ENCODE measurements at places on chromosomes 2 and 18.

GRCh38 chr18:33580546-33580945 lies 2.5 kb downstream of the ASXL3 start:
- DNase-seq: no peak

DNA sequence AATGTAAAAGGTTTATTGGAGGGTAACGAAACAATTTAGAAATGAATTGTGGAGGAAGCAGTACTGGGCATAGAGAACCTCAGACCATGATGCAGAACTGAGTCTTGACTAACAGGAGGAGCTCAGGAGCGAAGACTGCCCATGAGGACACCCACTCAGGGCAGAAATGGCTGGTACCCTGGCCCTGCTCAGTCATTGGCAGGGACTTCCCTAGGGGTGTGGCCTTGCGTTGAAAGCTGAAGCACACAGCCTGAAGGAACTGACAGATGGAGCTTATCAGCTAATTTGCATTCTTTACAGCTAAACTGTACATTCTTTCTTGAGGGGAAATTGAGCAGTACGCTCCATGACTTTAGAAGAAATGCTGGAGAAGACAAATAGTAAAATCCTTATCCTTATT lies 57.1 kb downstream of the PDK1 start:
- no peak for DNase-seq

GRCh38 chr18:22167091-22167470 lies 2.3 kb upstream of the GATA6 start:
- no peak for DNase-seq

- DNase-seq: no peak
These were observed 54.7 kb upstream of the MBOAT2 start for GRCh38 chr2:9057939-9058761.

DNA sequence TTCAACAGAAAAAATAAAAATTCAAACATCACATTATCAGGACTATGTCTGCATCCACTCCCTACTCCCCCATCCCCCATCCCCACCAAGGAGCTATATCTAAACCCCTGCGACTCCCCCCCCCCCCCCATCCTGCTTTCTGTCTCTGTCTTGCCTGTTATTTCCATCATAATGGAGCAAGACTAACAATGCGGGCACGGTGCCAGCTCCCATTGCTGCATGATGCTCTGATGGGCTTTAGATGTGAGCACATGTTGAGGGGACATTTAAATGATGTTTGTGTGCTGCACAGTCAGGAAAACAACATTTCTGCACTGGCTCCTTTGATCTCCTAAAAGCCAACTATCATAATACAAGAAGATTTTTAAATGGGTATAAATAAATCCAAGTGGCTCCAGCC lies 644.2 kb upstream of the SETBP1 start:
- no peak for DNase-seq

DNA sequence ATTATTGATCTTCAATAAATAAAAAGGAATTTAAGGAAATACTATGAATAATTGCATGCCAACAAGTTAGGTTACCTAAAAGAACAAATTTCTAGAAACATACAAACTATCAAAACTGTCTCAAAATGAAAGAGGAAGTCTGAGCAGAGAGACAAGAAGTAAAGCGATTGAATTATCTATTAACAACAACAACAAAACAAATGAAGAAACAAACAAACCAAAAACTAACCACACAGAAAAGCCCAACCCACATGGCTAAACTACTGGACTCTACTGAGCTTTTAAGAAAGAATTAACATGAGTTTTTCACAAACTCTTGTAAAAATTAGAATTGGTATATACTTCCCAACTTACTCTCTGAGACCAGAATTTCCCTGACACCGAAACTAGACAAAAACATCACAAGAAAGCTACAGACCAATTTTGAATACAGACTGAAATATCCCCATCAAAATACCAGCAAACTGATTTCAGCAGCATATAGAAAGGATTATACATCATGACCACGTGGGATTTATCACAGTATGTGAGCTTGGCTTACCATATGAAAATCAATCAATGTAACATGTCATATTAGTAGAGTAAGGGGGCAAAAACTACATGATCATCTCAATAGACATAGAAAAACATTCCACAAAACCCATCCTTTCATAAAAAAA lies 16.6 kb upstream of the GALNT1 start:
- DNase-seq: no peak

DNA sequence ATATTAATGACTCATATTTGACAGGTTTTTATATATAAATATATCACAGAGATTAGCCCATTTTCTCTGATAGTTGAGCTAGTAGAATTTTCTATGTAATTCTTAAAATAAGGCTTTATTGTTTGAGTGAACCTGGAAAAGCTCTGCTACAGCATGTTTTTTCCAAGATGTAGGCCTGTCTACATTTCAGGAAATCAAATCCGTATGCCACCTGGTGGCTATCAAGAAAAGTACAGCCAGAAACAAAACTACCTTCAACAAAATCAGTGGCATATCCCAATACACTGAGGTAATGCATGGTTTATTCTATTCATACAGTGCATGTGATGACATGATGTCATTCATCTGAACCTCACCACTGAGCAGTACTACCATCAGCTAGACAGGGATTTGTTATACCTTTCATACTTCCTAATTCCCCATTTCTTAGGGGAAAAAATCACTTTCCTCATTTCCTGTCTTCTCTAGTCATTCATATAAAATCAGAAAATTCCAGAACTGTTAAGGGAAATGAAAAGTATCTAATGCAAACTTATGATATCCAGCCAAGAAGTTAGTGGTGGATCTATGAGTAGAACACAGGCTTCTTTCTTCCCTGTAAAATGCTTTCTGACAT lies 310.4 kb upstream of the SYT4 start:
- peak; percentile 4 for DNase-seq

DNA sequence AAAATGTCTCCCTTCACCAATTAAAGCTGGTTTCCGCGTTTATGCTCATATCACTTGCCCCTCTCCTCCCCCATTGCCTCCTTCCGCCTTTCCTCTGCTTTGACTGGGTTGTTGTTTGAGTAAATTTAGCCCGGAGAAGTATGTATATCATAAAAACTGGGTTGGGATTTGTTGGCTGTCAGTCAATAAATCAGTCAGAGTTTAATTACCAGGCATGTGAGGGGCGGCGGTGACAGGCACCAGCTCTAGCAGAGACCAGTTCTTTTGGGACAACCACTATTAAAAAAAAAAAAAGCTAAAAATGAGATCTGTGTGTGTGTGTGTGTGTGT lies 382.4 kb upstream of the SMIM21 start:
- no peak for DNase-seq

DNA sequence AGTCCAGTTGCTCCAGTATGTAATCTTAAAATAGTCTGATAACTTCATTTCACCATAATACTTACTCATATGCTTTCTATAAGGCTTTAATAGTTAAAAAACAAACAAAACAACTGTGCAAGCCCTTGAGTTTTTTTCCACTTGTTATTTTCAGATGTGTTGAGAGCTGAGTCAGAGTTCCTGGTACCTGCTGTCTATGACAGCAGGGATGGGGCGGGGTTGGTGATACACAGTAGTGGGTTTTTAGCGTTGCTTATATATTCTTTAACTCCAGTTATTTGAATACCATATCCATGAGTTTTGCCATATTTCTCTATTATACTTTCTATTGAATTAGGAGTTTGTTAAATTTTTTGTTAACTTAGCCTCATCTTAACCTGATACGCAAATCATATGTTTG lies 5.0 kb downstream of the NAPG start:
- DNase-seq: no peak

DNA sequence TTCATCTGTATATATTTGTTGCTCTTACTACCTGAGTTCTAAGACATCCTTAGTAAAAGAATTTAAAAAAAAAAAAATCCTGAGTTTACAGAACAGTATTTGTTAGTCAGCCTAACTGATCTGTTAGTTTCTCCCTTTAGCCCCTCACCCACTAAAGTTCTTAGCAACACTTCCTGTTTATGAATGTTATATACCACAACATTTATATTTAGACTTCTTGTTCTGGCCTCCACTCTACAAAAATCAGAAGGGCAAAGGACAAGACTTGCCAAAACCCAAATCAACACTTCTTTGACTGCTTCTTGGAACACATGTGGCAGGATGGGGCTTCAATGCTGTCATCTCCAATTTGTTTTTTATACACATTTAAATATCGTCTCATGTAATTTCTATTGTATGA lies 71.1 kb downstream of the MGAT5 start:
- no peak for DNase-seq

DNA sequence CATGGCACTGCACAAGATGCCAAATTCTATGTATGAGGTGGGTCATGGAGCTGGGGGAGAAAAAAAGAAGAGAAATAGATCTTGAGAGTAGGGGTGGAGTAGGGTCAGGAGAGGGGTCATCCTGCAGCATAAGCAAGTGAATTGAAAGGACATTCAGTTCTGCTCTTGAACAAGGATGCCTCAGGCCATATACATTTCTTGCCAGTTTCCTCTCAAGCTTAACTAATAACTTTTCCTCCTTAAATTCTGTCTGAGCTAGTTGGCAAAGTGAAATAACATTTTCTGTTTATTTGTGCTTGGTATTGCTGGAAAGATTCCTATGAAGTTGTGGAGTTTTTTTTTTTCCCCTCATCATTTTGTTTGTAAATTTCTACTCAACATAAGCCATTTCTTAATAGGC lies 99.0 kb upstream of the LTBP1 start:
- DNase-seq: no peak

Data from GM18507 (cell line).